Right renal cortex interstitium (tissue), 3 donors: ENCODE measurements at places on chromosomes 13 and 19.

- DNase-seq: peak; percentile 87
These were observed 759 bp downstream of the PPP1R15A start for GRCh38 chr19:48872884-48873475.

GRCh38 chr19:21472507-21472906, 32.9 kb upstream of the ZNF429 start:
- no peak for DNase-seq

- DNase-seq: no peak
These were observed 48.7 kb downstream of the KLF5 start for GRCh38 chr13:73107481-73107880.

GRCh38 chr13:34431827-34432581, 510.1 kb upstream of the NBEA start:
- no peak for DNase-seq

- no peak for DNase-seq
These were observed 25.1 kb upstream of the CD70 start for GRCh38 chr19:6616011-6616410.

GRCh38 chr19:55546822-55547614, 1.7 kb upstream of the SBK3 start:
- DNase-seq: no peak

- DNase-seq: peak; percentile 79
These were observed 5.7 kb downstream of the JAK3 start for GRCh38 chr19:17841810-17842662.

DNA sequence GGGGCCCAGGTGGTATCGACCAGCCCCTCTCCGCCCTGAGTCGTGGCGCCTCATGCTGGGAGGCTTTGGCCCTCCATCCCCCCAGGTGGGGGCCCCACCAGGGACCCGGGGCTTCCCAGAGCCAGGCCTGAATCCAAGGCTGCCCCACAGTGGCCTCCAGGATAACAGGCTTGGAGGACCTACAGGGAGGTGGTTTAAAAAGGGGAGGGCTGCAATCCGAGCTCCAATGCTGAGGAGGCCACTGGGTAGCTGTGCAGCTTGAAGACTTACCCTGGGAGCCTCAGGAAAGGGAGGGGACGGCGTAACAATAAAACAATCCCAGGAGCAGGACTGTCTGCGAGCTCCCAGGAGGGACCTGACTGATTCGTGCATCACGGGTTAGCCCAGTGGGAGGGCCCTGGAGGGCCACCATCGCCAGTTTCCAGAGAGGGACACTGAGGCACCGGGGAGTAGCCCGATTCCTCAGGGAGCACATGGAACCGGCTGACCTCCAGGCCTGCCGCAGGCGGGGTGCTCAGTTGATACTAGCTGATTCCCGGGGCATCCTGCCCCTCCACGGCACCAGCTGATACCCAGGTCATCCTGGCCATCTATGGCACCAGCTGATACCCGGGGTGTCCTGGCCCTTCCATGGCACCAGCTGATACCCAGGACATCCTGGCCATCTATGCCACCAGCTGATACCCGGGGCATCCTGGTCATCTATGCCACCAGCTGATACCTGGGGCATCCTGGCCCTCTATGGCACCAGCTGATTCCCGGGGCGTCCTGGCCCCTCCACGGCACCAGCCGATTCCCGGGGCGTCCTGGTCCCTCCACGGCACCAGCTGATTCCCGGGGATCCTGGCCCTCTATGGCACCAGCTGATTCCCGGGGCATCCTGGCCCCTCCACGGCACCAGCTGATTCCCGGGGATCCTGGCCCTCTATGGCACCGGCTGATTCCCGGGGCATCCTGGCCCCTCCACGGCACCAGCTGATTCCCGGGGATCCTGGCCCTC, 3.7 kb upstream of the C2CD4C start:
- DNase-seq: no peak

DNA sequence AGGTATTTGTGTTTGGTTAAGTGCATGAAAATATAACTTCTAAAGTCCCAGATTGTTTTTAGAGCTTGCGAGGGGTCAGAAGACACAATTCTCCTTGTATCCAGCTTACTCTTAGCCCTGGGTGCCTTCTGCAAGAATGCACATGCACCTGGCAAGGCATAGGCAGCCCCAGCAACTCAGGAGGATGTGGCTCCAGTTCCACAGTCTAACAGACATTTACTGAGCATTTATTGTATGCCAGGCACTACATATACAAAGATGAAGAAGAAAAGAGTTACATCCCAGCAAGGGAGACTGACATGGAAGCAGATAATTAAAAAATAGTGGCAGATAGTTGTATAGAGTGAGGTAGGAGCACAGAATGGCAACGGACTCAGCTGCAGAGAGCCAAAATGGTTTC, 101.1 kb upstream of the FRY start:
- no peak for DNase-seq

DNA sequence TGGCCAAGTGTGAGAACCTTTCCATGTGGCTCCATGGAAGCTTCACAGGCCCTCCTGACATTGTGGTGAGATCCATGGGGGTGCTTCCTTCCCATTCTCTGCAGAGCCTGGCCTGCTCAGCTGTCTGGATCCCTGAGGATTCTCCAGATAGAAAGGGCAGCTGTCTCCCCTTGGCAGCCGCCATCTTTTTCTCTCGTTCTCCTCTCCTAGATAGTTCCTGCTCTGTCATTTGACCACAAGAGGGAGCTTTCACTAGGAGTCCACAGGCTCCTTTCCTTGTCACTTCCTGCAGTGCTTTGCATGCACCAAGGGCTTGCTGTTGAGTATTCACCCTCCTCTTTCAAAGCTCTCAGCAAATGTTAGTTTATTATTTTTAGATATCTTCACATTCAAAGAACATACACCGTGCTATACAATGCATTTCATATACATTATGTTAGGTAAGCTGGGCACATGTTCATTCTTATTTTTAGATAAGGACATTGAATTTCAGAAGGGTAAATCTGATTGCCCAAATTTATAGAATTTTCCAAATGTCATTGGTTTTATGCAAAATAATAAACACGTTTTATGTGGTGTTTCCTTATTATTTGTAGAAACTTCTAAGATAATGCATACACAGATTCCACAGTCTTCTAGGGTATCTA, 133.2 kb downstream of the FRY start:
- no peak for DNase-seq

GRCh38 chr13:46172531-46172991, 9.4 kb downstream of the LCP1 start:
- DNase-seq: no peak
